ENCODE measurements at places on chromosomes 5 and 9. TPM values are rescaled to one million over a fixed set of nuclear protein-coding genes. Genes with fewer than 3 reads are reported as not detected.
A peak's percentile ranks its signal among the peaks of the same experiment; 100 is the strongest.

CDHR2 gene
- total RNA-seq = 1.1 TPM

GRCh38 chr5:151239237-151239861 is 13.6 kb upstream of the GM2A start:
- H3K4me3 ChIP-seq = no peak overlapping the region
- H3K27me3 ChIP-seq = no peaks in the 10 kb centered on the region
- H3K4me1 ChIP-seq = peaks cover 14% of the 10 kb centered on the region
- peak; percentile 33 for DNase-seq
- no peak overlapping the region for H3K27ac ChIP-seq

DNA sequence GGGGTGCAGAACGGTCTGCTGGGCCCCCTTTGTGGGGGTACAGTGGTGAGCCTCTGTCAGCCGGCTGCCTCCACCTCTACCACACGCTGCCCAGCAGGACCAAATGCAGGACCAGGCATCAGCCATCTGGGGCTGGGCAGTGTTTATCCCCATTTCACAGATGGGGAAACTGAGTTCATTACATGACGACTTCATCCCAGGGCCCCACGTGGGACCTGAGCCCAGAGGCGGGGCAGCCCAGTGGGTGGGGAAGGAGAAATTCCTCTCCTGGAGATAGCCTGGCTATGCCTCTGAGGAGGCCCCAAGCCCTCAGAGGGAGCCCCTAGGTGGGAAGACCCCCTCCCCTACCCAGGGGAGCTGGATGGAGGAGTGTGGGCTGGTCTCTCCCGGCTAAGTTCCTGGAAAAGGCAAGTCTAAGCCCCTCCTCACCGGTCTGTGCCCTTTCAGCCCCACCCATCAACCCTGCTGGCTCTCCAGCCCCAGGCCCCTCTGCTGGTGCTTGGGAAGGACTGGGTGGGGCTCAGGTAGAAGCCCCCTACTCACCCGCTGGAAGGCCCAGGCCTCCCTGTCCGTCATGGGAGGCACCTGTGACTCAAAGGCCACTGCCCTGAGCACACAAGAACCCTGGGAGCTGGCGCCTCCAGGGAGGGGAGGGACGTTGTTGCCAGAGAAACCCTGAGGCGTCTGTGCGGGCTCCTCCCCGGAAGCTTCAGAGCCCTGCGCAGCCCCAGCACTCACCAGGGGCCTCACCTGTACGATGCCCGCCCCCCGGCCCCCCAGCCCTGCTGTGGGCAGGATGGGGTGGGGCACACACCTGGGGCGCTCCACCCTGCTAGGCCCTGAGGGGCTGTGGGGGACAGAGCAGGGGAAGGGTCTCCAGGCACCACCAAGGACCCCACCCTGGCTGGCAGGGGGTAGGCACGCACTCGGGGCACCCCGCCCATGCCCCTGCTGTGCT is 7.4 kb upstream of the CCDC187 start:
- no peak overlapping the region for H3K27ac ChIP-seq
- no peak for DNase-seq
- no peaks in the 10 kb centered on the region for H3K4me1 ChIP-seq
- no peak overlapping the region for H3K4me3 ChIP-seq
- no peaks in the 10 kb centered on the region for H3K36me3 ChIP-seq
- H3K27me3 ChIP-seq = no peaks in the 10 kb centered on the region

DNA sequence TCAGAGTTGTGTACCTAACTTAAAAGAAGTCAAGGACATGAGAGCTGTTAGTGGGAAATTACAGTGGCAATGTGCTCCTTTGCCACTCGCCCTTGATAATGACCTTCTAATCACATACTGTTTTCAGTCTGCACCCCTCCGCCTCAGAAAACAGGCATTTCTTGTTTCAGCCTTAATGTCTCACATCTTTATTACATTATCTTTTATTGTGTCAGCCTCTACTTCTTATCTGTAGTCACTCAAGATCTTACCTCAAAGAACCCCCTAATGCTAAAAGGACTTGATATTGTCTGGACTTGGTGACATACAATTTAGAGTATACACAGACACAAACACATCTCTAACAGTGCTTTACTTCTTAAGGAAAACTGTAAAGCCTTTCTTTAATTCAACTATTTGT is 97.9 kb downstream of the PLCXD3 start:
- no peak for DNase-seq
- H3K4me1 ChIP-seq = peaks cover 15% of the 10 kb centered on the region
- no peak overlapping the region for H3K27ac ChIP-seq
- H3K27me3 ChIP-seq = no peaks in the 10 kb centered on the region

DNA sequence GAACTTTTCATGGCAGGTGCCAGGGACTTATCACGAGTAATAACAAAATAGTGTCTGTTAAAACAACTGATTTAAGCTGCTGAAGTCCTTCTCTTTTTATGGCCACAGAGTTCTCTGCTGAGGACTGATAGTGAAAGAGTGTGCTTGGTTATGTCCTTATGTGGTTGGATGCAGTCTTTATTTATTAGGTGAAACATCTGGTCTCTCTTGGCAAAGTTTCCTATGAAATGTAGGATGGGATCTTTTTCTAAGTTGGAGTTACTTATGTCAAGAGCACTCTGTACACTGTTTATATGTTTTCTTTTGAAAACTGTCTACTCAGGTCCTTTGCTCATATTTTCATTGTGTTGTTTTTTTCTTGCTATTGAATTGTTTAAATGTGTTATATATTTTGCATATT is 1816.1 kb upstream of the C9orf72 start:
- H3K36me3 ChIP-seq = peaks cover 2% of the 10 kb centered on the region
- DNase-seq = no peak

DNA sequence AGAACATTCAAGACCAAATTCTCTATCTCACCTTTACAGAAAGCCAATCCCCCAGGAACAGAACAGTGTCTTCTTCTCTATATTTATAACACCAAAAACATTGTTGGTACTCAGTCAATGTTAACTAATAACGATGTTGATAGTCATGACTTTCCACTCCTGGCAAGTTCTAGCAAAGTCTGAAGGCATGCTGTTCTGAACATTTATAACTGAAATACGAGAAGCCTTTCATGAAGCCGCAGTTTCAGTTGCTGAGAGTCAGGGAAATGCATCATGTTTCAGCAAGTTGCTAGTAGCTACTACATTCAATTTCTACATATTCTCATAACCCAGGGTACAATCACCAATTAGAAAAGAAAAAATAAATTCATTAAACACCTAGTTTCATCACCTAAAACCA is 301.4 kb downstream of the PDE4D start:
- peak overlapping the region; percentile 94 for H3K27ac ChIP-seq
- H3K4me1 ChIP-seq = peaks cover 33% of the 10 kb centered on the region
- H3K27me3 ChIP-seq = no peaks in the 10 kb centered on the region
- DNase-seq = no peak

SPINK6 gene
- total RNA-seq = not detected

DNA sequence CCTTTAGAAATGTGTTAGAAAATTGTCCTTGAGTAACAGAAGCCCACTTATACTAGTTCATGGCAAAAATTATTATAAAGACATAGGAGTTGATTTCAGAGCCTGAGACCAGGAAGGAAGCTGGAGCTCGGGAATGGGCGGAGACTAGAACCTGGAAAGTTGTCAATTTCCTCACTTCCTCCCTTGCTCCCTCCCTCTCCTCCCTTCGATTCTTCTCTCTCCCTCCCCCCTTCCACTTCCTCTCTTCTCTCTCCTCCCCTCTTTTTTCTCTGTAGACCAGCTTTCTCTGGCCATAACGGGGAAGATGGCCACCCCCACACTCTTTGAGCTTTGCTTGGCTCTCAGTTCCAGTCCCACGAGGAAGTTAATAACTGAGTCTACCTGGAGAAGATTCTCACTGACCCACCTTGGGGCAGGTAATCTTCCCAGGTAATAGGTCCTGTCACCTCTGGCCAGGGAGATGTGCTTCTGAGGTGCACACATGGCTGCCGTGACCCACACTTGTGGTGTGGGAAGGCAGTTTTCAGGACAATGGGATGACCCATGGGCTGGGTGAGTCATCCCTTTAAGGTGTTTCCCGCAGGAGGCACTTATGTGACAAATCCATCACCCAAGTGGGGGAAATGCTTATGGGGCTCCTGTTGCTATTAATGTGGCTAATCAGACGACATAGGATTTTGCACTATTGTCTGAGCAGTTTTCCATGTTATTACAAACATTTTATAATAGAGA is 78.7 kb downstream of the HSPA4 start:
- H3K4me1 ChIP-seq = no peaks in the 10 kb centered on the region
- DNase-seq = no peak
- H3K27me3 ChIP-seq = peaks cover 22% of the 10 kb centered on the region
- H3K27ac ChIP-seq = no peak overlapping the region
- H3K4me3 ChIP-seq = no peak overlapping the region

DNA sequence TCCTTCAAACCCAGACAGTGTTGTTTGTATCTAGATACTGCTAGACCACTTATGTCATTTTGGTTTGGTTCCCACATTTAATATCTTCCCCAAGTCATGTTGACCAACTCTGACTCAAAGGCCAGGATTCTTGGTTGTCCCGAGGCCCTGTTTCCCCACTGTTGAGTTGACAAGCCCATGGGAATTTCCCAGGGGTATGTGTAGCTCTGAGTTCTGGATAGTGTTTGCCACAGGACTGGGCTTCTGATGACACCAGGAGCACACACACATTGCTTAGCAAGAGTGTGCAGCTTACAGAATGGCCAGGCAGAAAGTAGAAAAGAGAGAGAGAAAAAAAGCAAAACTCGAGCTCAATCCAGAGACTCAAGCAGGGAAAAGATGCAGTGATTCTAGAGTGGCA is 214.4 kb downstream of the NXNL2 start:
- H3K4me1 ChIP-seq = peaks cover 46% of the 10 kb centered on the region
- H3K36me3 ChIP-seq = no peaks in the 10 kb centered on the region
- H3K27me3 ChIP-seq = no peaks in the 10 kb centered on the region
- no peak overlapping the region for H3K4me3 ChIP-seq
- no peak overlapping the region for H3K27ac ChIP-seq
- no peak for DNase-seq

DBH gene
- total RNA-seq = not detected

MARCOL gene
- not detected for total RNA-seq

GRCh38 chr5:43547532-43547931 is 9.3 kb downstream of the PAIP1 start:
- no peak overlapping the region for H3K4me3 ChIP-seq
- H3K27ac ChIP-seq = no peak overlapping the region
- H3K4me1 ChIP-seq = peaks cover 7% of the 10 kb centered on the region

GRCh38 chr5:159161361-159162214 is 47.8 kb downstream of the RNF145 start:
- DNase-seq = no peak
- H3K27ac ChIP-seq = no peak overlapping the region
- peaks cover 25% of the 10 kb centered on the region for H3K36me3 ChIP-seq
- no peak overlapping the region for H3K4me3 ChIP-seq
- no peaks in the 10 kb centered on the region for H3K4me1 ChIP-seq

DNA sequence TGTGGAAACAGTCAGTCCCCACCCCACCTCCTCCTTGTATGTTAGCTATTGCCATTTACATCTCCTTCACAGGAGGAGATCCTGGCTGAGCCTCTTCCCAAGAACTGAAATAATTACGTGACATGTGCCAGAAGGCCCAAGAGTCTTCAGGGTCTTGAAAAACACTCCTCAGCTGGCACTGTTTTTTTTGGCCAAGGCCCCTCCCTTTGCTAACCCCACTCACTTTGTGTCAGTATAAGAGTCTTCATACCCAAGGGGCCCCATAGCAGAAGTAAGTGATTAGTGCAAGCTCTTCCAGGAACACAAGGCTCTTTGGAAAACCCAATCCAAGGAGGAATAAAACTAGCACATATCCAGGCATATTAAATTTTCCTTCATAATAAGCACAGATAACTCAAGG is 5.7 kb upstream of the LARP1 start:
- DNase-seq = no peak
- H3K27me3 ChIP-seq = no peaks in the 10 kb centered on the region
- H3K27ac ChIP-seq = no peak overlapping the region
- no peaks in the 10 kb centered on the region for H3K36me3 ChIP-seq
- peaks cover 22% of the 10 kb centered on the region for H3K4me1 ChIP-seq
- no peak overlapping the region for H3K4me3 ChIP-seq

ACTL7B gene
- not detected for total RNA-seq

- H3K27me3 ChIP-seq = no peaks in the 10 kb centered on the region
- peaks cover 2% of the 10 kb centered on the region for H3K4me1 ChIP-seq
- peak overlapping the region; percentile 71 for H3K27ac ChIP-seq
- peak; percentile 46 for DNase-seq
Measured at GRCh38 chr5:172795318-172795977, 24.5 kb upstream of the DUSP1 start.

NR5A1 gene
- total RNA-seq = 0.25 TPM

GRCh38 chr5:7592910-7593309 is 197.0 kb downstream of the ADCY2 start:
- H3K27me3 ChIP-seq = no peaks in the 10 kb centered on the region
- H3K4me1 ChIP-seq = no peaks in the 10 kb centered on the region
- no peaks in the 10 kb centered on the region for H3K36me3 ChIP-seq
- DNase-seq = no peak

- H3K27me3 ChIP-seq = peaks cover 3% of the 10 kb centered on the region
- no peak overlapping the region for H3K4me3 ChIP-seq
- H3K27ac ChIP-seq = no peak overlapping the region
- DNase-seq = no peak
Measured at GRCh38 chr5:140169410-140169809, 5.6 kb upstream of the CYSTM1 start.

DNA sequence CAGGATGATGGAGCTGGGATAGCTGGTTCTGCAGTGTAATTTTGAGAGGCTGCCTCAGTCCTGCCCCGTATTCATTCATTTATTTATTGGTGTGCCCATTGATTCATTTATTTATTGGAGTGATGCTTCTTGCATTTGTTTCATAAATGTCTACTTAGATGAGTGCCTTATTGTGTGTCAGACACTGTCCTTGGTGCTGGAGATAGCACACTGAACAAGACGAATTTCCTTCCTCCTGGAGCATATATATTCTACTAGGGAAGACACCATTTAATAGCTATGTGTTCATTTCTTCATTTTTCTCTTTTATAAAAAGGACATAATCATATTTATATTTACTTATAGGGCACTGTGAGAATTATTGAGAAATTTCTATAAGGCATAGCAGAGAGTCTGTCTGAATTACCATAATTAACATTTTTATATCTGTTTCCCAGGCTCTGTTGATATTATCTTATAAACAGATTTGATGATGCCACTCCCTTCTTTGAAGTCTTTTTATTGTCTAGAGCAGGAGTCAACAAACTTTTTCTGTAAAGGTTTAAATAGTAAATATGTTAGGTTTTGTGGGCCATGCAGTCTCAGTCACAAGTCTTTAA is 433.9 kb upstream of the ZNF608 start:
- DNase-seq = no peak
- no peak overlapping the region for H3K27ac ChIP-seq
- peaks cover 11% of the 10 kb centered on the region for H3K4me1 ChIP-seq

GRCh38 chr5:5156471-5157082 is 16.4 kb downstream of the ADAMTS16 start:
- peaks cover 39% of the 10 kb centered on the region for H3K4me1 ChIP-seq
- no peak for DNase-seq
- peaks cover 9% of the 10 kb centered on the region for H3K36me3 ChIP-seq
- H3K27ac ChIP-seq = peak overlapping the region; percentile 21

All from mesothelial cell of epicardium (in vitro differentiated cells).